ENCODE measurements at places on chromosomes 4 and X. TPM values are rescaled to one million over a fixed set of nuclear protein-coding genes. Genes with fewer than 3 reads are reported as not detected.

DNA sequence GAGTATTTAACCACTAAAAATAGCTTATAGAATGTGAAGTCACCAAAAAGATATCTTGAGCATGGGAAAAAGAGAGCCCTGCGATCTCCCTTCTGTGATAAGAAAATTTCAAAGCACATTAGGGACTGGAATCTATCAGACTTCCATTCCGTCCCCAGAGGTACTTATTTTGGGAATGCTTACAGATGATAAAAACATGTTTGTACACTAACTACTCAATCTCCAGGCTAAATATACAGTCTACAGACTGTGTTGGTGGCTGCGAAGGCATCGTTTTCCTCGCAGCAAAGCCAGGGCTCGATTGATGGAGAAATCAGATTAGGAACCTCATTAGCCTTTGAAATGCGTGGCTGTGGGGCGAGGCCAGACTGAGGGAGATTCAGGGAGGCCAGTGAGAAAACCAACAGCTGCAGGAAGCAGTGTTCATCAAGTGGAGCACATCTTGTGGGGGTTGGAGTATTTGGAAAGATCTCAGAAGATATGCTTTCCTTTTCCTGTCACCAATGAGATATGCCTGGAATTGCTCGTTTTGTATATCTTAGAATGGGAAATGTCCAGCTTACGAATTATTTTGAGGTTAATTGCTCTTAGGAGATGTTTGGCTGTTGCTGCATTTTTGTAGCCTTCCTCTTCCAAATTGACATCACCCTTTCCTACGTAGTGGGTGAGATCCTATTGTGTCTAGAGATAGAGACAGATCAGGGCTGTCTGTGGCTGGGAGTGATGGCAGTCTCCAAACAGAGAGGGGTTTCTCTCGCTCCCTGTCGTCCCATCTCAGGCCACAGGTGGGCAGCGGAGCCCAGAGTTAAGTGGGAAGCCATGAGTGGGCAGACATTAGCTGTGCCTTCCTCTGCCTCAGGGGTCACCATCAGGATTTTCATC lies 224.9 kb upstream of the FAT1 start:
- DNase-seq = no peak

PCYT1B gene
- total RNA-seq = 0.13 TPM

FGFR3 gene
- 254 TPM for total RNA-seq

STPG2 gene
- not detected for total RNA-seq

TEC gene
- total RNA-seq = 6.1 TPM

DNA sequence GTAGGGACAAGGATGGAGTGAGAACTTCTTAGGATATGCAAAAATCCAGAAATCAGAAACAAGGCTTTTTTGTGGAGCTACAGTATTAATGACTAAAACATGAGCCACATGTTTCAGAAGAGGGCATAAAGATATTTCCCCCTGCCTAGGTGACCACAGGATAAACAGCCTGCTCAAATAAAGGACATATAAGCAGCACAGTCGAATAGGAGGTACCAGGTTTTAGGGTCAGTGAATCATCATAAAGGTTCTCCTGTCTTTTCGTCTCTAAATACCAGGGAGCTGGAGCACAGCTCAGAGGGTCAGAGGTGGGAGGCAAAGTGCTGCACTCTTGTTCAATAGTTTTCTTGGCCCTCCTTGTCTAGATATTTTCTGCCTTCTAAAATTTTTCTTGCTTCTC lies 211.9 kb upstream of the HS3ST1 start:
- no peak for DNase-seq

RBM46 gene
- not detected for total RNA-seq

AKAP4 gene
- total RNA-seq = not detected

GRCh38 chr4:152168987-152169616 lies 366.8 kb downstream of the FBXW7 start:
- DNase-seq = no peak

- no peak for DNase-seq
Measured at GRCh38 chr4:14871676-14872430, 130.4 kb upstream of the CPEB2 start.

- DNase-seq = no peak
Measured at GRCh38 chr4:46441136-46441859, 51.4 kb upstream of the GABRA2 start.

DNA sequence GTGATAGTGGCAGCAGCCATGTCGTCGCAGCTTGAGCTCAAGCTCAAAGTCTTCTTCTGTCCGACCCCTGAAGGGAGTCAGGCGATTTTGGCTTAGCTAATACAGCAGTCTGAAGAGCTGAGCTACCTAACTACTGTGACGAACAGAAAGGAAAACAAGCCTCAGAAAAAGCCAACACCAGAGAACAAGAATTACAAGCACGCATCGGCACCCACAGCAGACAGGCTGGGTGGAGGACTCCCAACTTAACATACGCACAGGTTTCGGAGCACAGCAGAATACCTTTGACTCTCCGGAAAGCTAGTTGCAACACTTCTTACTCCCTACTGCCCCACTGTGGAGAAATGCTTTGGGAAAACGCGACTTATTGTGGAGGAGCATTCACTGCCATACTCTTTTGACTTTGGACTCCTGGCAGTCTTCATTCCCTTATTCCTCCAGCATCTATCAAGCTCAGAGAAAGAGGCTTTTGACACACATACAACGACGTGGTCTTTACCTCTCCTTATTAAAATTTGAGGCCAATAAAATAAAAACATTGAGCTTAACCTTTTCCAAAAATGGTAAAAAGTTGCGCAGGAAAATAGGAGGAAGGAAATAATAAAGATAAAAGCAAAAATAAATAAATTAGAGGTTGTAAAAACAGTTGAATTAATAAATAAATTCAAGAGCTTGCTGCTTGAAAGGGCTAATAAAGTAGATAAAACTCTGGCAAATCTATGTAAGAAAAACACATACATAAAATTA lies 41.3 kb upstream of the GPC3 start:
- DNase-seq = no peak

DNA sequence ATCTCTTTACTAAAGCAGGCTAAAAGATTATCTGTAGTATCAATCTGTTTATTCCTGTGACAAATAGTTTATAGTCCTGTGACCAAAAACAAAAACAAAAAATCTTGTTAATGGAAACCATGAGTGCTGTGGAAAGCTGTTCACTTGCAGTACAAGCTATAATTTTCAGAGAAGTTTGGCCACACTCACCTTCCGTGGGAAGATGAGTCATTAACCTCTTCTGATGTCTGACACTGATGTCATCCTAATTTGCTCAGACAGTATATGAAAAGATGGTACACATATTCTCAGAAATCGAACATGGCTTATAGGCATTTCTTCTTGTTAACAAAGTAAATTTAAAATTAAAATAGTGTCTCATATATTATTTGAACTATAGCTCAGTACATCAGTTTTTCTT lies 19.9 kb upstream of the ENPP6 start:
- no peak for DNase-seq

DNA sequence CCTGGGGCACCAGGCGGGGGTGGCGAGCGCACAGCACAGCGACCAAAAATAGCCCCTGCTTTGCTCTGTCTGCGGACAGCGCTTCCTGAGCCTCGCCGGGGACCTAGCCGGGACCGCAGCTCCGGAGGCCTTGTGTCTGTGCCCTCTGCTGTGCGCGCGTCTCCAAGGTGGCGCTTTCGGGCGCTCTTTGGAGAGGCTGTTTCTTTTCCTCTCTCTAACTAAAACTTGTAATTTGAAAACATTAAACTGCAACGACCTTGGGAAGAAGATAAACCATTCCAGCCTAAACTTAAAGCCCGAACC lies 3.4 kb downstream of the ARX start:
- DNase-seq = no peak

GRCh38 chrX:131187206-131187605 lies 101.9 kb downstream of the IGSF1 start:
- no peak for DNase-seq

- DNase-seq = no peak
Measured at GRCh38 chrX:12977761-12978204, 2.9 kb downstream of the TMSB4X start.

DNA sequence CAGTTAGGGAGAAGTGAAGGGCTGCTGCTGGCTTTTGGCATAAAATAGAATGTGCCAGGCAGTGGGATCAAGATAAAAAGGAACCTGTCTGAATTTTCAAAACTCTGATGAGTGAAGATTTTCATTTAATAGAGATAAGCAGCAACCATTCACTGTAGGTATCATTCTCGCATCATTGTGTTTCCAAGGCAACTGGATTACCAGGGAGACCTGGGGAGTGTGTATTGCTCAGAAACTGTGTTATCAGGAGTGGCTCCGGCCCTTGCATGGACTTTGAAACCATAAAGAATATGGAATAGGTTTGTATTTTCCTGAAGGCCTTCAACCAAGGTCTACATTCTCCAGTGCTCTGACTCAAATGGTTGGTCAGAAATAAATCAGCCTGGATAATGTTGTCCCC lies 23.3 kb upstream of the MAGEA4 start:
- no peak for DNase-seq

SMIM31 gene
- not detected for total RNA-seq

DNA sequence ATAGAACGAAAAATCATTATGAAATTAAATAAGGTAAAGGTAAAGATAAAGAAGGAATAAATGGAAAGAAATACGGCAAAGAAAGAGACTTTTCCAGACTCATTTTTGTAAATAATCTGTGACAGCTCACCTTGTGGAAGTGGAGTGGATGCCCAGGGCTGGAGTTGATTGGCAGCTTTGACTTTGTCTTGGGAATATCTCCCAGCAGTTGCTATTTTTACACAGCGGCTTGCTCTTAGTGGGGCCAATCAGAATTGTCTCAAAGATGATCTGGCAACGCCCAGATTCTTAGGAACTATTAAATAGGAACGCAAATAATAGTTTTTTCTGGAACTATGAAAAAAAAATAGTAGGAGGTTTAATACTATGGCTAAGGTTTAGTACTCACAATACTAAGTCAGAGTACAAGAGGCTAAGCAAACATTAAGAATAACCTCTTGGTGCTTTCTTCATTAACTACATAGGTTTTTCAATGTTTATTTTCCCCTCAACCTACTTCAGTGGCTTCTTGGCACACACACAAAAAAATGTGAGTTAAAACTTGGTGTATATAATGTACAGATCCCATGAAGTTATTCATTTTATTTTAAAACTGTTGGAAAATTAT lies 132.7 kb downstream of the TRAM1L1 start:
- DNase-seq = no peak

DNA sequence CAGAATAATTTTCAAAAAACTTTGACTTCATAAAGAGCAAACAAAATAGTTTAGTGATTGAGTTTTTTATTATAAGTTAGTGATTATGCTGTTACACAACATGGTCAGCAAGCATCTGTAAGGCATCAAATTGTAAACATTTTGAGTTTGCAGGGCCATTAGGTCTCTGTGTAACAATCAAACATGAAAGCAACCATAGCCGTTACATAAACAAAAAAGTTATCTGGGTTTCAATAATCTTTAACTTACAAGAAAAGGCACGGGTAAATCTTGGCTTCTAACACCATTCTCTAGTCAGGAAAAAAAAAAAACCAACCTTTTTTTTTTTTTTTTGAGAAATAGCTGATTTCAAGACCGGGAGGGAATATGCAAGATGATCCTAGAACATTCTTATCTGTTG lies 1941.1 kb downstream of the PCDH7 start:
- no peak for DNase-seq

APLN gene
- total RNA-seq = 0.09 TPM

- no peak for DNase-seq
Measured at GRCh38 chr4:143380629-143381028, 44.0 kb downstream of the GAB1 start.

GRCh38 chr4:160869899-160870298 lies 1293.9 kb downstream of the FSTL5 start:
- DNase-seq = no peak

PLK4 gene
- 4.8 TPM for total RNA-seq

DNA sequence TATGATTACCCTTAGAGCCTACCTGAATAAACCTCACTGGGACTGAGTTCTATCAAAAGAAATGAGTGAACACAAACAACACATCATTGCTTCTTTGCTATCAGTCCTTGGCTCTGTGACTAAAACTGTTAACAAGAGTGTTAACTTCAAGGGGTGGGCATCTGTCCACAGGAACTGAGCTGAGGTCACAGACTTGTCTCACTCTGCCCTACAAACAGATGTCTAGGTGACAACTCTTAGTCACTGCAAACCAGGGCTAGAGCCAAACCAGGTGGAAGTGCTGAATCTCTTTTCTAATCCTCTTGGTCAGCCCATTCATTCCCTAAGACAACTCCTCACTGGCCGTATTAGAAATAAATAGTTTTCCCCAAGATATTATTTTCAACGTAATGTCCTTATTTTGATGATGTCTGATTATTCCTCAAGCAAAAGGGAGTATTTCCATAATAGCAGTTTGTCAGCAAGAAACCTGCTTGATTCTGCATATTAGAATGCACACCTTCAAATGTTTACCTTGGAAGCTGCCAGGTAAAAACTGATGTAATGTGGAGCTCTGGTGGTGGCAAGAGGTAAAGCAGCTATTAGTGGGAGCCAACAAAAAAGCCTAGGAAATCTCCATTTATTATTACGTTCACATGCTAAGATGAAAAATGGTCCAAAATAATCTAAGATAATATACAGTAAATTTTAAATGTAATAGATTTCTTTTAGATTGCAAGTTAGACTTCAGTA lies 4.0 kb downstream of the COL25A1 start:
- no peak for DNase-seq

GRCh38 chr4:4333265-4333706 lies 43.2 kb downstream of the ZBTB49 start:
- DNase-seq = no peak
